ENCODE measurements at places on chromosomes 7 and 10.

- DNase-seq = no peak
Measured at GRCh38 chr10:21746118-21746517, 212.1 kb downstream of the MLLT10 start.

DNA sequence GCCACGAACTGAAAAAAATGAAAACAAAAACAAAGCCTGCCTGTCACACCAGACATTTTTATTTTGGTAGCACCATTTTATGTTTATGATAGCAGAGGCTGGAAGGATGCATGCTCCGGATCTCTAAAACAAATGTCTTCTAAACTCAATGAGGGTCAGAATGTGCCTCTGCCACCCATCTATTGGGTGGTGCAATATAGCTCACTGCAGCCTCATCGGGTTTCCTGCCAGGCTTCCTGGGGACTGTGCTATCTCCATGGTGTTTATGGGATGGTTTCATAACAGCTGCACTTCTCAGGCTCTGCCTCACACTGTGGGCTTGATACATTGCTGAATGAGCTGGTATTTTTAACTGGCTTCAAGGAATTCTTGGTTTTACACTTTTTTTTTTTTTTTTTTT lies 94.4 kb downstream of the ITIH5 start:
- no peak for DNase-seq

DNA sequence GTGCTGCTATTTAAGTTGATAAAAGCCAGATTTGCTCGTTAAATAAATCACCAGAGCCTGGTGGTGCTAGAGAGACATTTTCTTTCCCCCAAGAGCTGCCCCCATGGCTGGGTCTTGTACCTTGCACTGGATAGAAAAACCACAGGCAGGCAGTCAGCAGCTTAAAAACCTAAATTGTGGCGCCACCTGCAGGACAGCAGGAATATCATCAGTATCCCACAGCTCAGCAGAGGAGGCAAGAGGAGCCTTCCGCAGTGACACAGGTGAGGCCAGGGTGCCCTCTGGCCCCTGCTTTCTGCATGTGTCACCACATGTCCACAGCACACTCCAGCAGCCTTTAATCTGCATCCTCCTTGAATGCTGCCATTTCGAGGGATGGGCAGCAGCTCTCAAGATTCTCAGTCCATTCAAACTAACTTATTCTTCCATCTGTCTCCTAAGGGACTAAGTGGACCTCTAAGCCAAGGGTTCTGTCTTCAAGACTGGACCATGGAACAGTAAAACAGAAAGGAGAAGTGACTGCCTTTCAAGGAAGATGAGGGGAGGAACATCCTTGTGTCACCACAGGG lies 4.5 kb upstream of the PLXNA4 start:
- peak; percentile 75 for DNase-seq

DNA sequence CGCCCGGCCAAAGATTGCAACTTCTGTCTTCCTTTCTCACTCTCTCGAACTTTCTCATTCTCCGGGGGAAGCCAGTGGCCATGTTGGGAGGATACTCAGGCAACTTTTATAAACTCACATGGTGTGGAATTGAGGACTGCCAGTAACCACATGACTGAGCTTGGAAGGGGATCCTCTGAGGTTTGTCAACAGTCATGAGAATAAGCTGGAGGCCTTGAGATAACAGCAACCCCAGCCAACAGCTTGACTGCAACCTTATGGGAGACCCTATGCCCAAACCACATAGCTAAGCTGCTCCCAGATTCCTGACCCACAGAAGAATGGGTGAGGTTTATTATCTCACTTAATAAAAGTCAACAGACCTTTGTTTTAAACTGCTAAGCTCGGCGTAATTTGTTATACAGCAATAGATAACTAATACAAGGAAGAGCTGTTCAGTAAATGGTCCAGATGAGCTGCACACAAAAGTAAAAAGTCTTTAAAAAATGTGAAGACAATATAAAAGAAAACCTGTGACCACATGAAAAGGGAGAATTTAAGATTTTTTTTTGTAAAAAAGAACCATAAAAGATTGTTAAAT lies 9.6 kb downstream of the SYPL1 start:
- no peak for DNase-seq

DNA sequence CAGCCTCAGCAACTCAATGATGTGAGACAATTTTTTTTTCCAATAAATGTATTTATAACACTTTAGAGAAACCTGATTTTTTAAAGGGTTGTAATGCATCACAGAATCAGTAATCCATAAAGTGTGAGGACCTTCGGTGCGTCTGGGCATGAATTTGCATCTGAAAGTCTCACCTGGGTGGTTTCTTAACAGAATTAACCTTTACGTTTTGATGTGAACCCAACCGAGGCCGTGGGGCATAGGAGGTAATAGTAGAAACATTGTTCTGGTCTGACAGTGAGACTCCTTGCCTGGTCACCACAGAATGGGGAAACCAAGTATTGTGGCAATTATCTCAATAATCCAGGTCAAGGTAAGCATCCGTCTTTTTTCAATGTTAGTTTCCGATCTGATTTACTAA lies 114.6 kb downstream of the PRKCQ start:
- DNase-seq = no peak

DNA sequence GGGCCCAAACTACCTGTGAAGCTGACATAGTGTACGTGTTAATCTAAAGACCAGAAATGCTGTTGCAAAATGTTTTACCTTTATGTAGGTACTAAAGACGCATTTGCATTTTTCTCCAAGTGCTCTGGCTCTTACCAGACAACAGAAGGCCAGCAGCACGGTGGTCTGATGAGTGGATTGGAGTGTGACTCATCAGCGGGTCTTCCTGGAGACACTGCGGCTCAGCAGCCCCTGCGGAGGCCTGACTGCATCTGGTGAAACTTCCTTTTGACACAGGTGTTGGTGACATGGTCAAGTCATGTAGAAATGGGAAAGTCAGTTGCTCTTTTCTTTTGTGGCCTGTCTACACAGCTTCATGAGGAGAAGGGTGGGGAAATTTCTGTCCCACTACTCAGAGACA lies 723.6 kb downstream of the INHBA start:
- DNase-seq = no peak

- no peak for DNase-seq
Measured at GRCh38 chr10:74863551-74863950, 37.2 kb downstream of the KAT6B start.

DNA sequence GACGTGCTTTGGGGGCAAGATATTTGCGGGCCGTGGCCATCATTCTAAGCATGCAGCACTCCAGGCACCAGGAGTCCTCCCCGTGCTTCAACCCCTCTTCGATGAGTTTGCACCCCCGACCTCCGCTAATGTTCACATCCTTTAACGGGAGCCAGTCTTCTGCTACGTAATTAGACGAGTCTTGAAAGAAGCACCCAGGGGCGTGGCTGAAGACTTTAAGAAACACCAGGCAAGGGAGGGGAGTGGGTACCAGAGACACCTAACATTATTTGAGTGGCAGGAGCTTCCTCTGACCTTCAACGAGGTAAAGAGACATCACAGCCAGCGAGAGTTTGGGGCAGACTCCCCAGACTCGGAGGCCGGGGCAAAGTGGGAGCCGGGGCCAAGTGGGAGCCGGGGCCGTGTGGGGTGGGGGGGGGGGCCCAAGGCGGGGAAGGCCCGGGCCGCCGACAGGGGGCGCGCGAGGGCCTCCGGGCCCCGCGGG lies 31.1 kb upstream of the TOMM7 start:
- no peak for DNase-seq

All from muscle of arm (tissue), 14 donors.